ENCODE measurements at places on chromosomes 6 and 20.

- no peak for DNase-seq
Measured at GRCh38 chr6:145627451-145627850, 107.9 kb downstream of the EPM2A start.

- DNase-seq = no peak
Measured at GRCh38 chr20:2606507-2607006, 45.9 kb upstream of the NOP56 start.

DNA sequence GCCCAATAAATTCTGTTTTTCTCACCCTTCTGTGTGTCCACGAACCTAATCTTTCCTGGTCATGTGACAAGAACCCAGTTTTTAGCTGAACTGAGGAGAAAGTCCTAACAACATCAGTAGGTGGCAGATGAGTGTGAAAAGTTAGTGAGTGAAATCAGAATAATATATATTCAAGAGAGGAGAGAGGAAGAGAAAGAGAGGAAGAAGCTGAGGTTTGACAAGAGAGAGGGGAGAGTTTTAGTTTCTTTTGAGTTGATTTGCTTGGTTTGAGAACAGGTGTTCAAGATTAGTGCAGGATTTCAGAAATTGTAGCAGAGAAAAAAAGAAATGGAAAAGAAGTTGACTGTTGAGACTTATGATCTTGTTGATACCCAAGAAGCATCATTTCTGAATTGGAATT lies 930.5 kb upstream of the FLRT3 start:
- no peak for DNase-seq

- DNase-seq = no peak
Measured at GRCh38 chr6:150620244-150620643, 20.6 kb downstream of the PLEKHG1 start.

- no peak for DNase-seq
Measured at GRCh38 chr6:3193102-3193849, 34.2 kb downstream of the TUBB2B start.

- DNase-seq = no peak
Measured at GRCh38 chr6:99821164-99821563, 172.9 kb downstream of the MCHR2 start.

DNA sequence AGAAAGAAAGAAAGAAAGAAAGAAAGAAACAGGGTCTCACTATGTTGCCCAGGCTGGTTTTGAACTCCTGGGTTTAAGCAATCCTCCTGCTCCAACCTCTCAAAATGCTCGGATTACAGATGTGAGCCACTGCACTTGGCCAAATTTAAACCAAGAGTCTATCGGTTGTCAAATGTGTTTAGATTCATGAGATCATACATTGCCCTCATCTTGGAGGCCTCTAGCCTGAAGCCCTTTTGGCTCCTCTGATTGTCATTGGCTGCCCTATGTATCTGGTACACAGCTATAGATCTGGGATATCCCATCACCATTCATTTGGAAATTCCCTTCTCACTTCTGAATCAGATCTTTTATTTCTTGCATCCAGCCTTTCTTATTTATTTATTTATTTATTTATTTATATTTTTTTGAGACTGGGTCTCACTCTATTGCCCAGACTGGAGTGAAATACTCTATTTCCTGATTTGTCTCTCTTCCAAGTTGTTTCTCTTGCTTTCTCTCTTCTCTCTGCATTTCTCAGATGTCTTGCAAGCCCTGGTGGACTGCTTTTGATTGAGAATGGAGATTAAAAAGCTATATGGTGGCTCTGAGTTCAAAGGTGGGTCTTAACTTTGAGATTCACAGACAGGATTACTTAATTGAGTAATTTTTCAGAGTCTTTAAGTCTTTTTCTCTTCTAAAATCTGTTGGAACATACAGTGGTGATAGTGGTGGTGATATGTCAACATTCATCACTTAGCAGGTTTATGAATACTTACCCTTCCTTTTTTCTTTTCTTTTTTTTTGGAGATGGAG lies 121.9 kb downstream of the GJA1 start:
- no peak for DNase-seq

DNA sequence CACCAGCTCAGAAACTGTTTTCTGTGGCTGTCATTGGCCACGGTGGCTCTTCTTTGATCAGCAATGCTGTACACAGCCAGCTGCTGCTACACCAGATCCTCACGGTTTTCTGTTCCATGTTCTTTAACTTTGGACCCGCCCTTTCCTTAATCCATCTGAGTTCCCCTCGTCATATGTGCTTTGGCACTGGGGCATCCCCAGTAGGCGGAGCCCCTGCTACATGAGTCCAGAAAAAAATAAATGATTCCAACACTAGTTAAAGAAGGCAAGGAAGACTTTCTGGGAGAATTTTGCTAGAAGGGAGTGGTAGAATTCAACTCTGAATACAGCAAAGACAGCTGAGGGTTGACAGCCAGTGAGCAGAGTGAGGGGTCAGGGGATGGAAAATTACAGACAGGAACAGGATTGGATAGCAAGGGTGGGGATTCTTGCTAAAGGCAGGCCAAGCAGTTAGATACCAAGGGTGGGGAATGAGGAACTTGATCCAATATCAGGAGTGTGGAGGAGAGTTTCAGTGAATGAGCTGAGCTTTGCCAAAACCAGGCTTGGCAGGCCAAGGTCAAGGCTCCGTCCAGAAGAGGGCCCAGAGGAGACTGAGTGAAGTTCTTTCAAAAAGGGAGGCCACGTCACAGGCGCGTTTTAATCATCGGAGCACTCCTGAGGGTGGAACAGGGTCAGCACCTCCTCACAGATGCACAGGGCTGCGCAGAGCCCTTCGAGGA lies 391.8 kb downstream of the CDH4 start:
- no peak for DNase-seq

- no peak for DNase-seq
Measured at GRCh38 chr20:60011512-60012507, 53.6 kb downstream of the CDH26 start.

GRCh38 chr6:117684749-117685148 lies 9.5 kb downstream of the NUS1 start:
- DNase-seq = no peak

DNA sequence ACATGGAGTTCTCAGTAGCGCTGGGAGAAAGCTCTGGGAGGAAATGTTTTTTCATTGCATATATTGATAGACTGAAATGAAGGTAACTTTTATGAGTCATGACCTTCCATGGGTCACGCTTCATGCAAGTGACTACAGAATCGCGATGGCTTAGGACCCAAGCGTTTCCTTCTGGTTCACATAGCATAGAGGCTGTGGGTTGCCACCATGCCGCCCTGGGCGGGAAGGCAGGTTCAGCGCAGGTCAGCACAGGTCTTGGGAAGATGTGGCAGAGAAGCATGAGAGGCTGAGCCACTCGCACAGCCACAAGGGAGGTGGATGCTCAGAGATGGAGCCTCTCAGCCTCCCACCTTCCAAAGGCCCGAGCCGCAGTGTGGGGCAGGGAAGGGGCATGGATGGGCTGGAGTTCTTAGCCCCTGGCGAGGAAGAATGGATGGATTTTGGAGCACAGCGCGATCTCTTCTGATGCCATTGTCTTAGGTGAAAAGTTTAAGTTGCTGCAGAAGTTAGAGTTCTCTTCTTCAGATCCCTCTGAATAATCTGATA lies 219.5 kb downstream of the SMOC2 start:
- DNase-seq = no peak

GRCh38 chr6:99514089-99514488 lies 1.1 kb downstream of the USP45 start:
- no peak for DNase-seq

GRCh38 chr6:43846556-43846955 lies 76.5 kb downstream of the VEGFA start:
- DNase-seq = no peak

GRCh38 chr6:34695729-34696188 lies 808 bp downstream of the ILRUN start:
- DNase-seq = no peak

- no peak for DNase-seq
Measured at GRCh38 chr6:24126586-24127192, 674 bp downstream of the NRSN1 start.

DNA sequence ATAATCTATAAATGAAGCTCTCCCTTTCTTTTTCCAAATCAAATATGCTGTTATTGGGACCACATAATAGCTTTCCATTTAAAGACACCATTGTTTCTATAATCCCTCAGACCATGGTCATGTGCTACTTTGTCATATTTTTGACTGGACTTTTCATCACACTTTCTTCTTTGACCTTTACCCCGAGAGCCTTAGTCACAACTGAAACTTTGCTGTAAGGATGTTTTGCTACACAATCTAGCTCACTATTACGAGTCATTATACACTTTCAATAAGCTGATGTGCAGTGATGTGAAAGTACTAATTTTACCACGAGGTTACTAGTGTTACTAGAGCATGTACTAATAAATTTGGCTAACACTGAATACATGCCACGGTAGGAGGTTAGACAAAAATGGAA lies 367.2 kb upstream of the RUNX2 start:
- no peak for DNase-seq

- DNase-seq = no peak
Measured at GRCh38 chr6:66344796-66345195, 637.8 kb upstream of the EYS start.

- no peak for DNase-seq
Measured at GRCh38 chr6:8110117-8110721, 7.9 kb upstream of the EEF1E1 start.

GRCh38 chr6:134015719-134016557 lies 36.5 kb downstream of the SLC2A12 start:
- no peak for DNase-seq

GRCh38 chr6:134787261-134787877 lies 162.5 kb downstream of the ALDH8A1 start:
- no peak for DNase-seq

DNA sequence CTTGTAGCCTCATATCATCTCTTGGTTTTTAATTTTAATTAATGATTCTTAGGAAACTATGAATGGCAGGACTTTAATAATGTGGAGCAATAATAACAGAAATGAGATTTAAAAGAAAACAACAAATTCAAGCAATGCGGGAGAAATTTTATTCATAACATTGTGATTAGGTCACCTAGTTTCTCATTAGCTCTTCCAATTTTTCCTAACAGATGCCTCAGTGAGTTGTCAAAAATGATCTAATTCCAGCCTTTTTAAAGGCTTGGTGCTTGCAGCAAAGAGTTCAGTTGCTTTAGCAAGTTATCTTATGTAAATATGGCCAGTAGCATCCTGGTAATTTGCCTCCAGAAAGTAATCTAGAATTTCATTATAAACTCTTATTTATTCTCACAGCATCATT lies 20.4 kb downstream of the PDE7B start:
- no peak for DNase-seq

DNA sequence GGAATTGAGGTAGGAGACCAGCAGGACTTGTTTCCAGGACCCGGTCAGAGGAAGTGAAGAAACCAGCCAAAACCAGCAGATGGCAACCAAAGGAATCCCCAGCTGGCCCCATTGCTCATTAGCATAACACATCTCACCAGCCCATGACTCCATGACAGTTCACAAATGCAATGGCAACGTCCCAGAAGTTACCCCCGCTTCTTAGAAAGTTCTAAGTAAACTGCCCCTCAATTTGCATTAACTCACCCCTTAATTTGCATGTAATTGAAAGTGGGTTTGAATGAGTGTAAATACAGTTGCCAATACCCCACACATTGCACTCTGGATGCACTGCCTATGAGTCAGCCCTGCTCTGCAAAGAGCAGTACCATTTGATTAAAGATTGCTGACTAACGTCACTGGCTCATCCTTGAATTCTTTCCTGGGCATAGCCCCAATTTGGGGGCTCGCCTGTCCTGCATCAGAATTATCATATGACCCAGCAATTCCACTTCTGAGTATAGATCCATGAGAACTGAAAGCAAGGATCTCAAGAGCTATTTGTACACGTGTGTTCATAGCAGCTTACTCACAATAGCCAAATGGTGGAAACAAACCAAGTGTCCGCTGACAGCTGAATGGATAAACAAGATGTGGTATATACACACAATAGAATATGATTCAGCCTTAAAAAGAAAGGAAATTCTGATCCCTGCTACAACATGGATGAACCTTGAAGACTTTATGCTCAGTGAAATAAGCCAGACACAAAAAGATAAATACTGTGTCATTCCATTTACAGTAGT lies 36.4 kb downstream of the MYLK4 start:
- no peak for DNase-seq

DNA sequence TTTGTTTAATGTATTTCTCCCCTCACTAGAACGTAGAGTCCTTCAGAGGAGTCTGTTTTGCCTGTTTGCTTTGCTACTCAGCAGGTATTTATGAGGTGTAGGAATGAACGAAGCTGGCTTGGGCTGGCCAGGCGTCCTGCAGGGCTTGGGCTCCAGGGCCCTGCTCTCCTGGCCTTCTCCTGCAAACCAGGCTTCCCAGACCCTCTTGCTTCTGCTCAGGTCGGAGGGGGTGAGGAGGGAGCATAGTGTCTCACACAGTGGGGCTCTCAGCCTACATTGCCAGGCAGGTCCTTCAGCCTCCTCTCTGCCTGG lies 24.6 kb upstream of the MLN start:
- no peak for DNase-seq

- no peak for DNase-seq
Measured at GRCh38 chr6:116450185-116450710, 10.9 kb upstream of the CALHM6 start.

DNA sequence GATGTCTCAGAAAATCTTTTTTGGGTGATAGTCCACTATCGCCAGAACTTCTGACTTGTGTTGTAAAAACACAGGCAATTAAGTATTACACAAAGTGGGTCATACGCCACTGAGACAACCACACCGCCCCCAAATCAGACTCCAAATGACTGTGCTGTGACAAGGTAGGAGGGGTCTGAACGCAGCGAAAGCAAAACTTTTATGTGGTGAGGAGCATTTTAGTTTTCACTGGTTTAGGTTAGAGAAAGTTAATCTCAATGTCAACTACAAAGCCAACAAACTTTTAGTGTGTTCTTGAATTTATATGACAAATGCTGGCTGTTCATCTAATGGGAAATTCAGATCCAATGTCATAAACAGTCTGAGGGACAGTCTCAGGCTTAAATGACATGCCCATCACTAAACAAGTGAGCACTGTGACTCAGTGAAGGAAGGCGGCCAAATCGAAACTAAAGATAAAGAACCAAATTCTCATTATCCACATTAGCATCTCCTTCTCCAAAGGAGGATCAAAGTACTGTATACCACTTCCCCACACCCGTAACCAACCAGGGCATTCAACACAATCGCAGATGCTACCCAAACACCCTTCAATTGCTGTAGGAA lies 186.7 kb downstream of the GJA10 start:
- peak; percentile 68 for DNase-seq

DNA sequence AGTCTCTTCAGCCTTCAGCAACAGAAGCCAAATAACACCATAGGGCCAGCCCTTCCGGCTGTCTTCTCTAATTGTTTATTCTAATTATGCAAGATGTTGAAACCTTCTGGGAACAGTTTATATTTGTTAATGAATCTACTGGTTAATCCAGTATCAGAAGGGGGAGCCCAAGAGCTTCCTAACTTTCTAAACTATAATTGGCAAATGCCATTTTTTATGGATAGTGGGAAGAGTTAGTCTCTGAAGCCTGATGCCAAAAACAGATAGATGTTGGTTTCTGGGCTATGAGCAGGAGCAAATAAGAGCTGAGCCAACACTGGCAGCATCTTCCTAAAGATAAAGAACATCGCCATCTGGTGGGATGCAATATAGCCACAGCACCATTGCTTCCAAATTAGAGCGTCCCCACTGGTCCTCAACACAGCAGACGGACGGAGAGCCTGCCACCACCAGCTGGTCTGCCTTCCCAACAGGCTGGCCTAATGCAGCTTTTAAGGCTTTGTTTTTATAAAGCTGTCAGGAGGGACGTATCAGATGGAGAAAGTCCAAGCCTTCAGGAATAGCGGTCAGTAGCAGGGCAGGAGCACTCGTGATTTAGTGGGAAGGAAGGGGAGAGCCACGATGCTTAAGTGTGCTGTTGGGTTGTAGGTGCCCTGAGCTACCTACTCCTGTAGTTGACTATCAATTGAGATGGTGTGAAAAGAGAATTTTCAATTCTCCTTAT lies 118.8 kb downstream of the RALGAPA2 start:
- DNase-seq = no peak

Measured in CD4-positive, alpha-beta T cell treated with Interleukin-6 at 100 ng/mL for 8 hours (primary cell).